IMR-90 (cell line): ENCODE measurements at places on chromosomes 7 and 10. TPM values are rescaled to one million over a fixed set of nuclear protein-coding genes. Genes with fewer than 3 reads are reported as not detected.
A peak's percentile ranks its signal among the peaks of the same experiment; 100 is the strongest.

- no peak overlapping the region for H3K27ac ChIP-seq
- no peaks in the 10 kb centered on the region for H3K27me3 ChIP-seq
- no peaks in the 10 kb centered on the region for H3K36me3 ChIP-seq
- DNase-seq, result no peak
Observed at GRCh38 chr10:74417397-74417796, 266.4 kb downstream of the ADK start.

Gene GAD2
- not detected in 2 replicates for total RNA-seq

DNA sequence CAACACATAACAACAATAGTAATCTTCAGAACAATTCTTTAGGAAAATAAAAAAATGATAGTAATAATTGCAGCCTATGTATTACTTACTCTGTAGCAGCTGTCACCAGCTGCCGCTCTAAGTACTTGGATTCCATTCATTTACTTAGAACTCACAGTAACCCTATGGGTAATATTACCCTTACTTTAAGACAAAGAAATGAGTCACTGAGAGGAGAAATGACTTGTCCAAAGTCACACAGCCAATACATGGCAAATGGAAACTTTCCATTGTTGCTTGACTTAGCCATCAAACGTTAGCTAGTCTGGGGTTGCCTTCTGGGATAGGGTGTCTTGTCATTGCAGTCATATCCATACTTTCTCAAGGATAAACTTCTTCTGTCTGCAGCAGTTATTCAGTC lies 3.6 kb downstream of the CCNY start:
- H3K36me3 ChIP-seq, result no peaks in the 10 kb centered on the region; the same call in 1 of the 2 replicates
- H3K27ac ChIP-seq, result no peak overlapping the region
- H3K4me1 ChIP-seq, result peaks cover 10% of the 10 kb centered on the region
- H3K27me3 ChIP-seq, result no peaks in the 10 kb centered on the region
- peak; percentile 39 for DNase-seq

DNA sequence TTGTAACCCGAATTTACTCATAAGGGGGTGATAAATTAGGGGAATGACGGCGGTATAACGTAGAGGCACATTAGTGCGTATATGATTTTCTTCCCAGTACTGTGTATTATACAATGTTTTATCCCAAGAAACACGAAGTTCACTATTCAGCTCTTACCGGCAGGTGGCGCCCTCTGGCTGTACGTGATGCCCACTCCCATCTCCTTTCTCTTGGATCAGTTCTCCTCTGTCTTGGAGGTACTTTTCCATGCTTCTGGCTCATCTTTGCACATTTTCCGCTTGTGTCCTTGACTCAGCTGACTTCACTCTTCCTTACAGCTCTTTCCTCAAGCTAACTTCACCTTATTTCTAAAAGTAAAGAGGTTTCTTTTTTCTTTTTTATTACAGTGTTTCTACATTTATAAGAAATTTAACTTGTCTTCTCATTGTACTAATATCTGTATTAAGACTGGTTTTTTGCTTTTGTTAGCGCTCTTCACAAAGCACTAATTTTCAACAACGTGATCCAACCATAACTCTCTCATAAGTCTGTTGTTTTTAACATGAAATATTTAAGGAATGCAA lies 21.3 kb downstream of the TMEM176B start:
- H3K27me3 ChIP-seq, result no peaks in the 10 kb centered on the region
- DNase-seq, result peak; percentile 66
- no peak overlapping the region for H3K4me3 ChIP-seq
- H3K27ac ChIP-seq, result no peak overlapping the region

Gene IFIT1B
- not detected in 2 replicates for total RNA-seq
